ENCODE measurements at places on chromosomes 13 and 19.

- DNase-seq = no peak
These were observed 149.4 kb downstream of the B3GLCT start for GRCh38 chr13:31349156-31349555.

- no peak for DNase-seq
These were observed 1421.3 kb downstream of the OLFM4 start for GRCh38 chr13:54449922-54450321.

GRCh38 chr19:52659013-52659412, 20.9 kb upstream of the ZNF83 start:
- DNase-seq = no peak

DNA sequence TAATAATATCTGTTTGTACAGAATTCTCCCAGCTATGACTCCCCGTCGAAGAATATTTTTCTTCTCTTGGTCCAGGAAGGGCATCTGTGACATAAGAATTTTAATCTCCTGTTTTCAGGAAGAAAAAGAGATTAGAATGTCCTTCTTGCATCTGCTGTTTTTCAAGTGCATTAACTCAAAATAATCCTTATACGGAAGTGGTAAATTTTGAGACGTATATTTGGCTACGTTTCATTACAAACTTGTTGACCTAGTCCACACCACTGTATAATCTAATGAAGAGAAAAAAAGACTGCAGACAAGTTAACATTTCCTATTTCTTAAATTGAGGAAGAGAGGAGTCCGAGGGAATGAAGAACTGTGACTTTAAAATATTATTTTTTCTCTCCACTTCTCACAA, 959.9 kb downstream of the DIAPH3 start:
- no peak for DNase-seq

DNA sequence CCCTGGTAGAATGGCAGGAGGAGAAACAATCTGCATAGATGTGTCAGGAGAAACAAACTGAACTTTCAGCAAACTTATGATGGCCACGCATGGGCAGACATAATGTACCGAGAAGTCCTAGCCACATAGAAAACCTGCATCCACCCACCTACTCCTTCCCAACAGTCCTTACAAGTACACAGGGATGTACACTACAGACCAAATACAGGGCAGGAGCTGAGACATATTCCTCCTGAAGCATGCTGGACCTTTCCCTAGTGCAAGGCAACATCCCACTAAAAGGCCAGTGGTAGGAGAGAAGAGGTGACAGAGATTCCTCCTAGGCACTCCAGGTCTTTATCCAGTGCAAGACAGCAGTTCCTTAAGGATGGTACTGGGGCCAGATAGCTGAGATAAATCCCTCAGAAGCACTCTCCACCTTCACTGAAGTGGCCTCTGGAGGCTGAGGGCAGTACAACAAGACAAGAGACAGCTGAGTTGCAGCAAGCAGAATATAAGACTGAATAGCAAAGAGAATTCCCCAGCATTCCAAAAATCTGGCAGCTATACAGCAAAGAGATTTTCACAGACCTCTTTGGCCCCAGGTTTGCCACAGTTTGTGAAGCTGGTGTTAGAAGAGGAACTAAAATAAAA, 18.3 kb downstream of the VWA8 start:
- no peak for DNase-seq
